ENCODE measurements at places on chromosomes 16 and 17.

DNA sequence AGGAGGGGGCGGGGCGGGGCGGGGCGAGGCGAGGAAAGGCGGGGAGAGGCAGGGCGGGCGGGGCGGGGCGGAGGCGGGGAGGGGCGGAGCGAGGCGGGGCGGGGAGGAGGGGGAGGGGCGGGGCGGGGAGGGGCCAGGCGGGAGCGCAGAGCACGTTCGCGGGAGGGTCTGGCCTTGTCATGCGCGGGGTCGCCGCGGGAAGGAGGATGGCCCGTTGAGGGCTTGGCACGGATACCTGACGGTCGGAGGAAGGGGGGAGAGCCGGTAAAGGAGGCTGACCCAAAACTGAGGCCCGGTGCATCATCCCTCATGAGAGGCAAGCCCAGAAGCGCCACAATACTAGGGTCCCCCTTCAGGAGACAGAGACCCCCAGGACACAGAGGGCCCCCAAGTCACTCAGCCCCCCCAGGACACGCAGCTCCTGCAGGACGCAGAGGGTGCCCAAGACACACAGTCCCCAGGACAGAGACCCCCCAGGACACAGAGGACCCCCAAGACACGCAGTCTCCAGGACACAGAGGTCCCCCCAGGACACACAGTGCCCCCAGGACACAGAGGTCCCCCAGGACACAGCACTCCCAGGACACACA, 593 bp upstream of the WDR45B start:
- no peak for DNase-seq

GRCh38 chr16:924063-924462, 46.7 kb downstream of the LMF1 start:
- no peak for DNase-seq

- DNase-seq: no peak
Measured at GRCh38 chr16:53974484-53975080, 270.6 kb downstream of the FTO start.

DNA sequence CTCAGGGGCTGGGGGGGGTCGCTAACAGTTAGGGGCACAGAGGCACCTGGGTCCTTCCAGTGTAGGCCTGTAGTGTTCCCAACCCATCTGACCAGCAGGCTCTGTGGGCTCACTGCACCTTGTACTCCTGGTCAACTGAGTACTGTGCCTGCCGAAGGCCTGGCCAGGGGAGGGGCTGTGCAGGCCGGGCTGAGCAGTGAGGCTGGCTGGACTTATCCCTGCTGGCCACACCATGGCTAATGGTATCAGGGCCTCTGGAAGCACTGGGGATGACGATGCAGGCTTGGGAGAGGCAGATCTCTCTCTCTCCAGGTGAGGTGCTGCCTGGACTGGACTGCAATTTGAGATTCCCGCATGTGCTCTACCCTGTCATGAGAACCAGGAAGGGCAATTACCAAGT, 58.9 kb upstream of the SDK2 start:
- DNase-seq: no peak

DNA sequence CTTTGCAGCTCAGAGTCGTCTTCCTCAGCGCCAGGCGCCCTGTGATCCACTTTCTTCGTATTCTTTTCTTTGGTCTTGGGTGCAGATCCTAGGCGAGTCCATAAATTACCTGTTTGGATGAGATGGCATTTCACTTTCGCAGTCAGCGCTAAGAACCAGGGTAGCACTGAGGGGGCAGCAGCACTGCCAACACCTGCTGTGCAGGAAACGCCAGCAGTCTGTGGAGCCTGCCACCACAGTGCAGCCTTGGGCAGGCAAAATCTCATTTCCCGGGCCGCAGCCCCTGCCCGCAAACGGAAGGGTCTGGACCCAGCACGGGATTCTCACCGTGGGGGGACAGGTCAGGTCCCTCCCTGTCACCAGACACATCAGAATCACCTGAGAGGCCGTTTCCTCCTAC, 12.2 kb upstream of the ITGAE start:
- no peak for DNase-seq

- no peak for DNase-seq
Measured at GRCh38 chr17:7045492-7046126, 1.7 kb upstream of the SLC16A11 start.

DNA sequence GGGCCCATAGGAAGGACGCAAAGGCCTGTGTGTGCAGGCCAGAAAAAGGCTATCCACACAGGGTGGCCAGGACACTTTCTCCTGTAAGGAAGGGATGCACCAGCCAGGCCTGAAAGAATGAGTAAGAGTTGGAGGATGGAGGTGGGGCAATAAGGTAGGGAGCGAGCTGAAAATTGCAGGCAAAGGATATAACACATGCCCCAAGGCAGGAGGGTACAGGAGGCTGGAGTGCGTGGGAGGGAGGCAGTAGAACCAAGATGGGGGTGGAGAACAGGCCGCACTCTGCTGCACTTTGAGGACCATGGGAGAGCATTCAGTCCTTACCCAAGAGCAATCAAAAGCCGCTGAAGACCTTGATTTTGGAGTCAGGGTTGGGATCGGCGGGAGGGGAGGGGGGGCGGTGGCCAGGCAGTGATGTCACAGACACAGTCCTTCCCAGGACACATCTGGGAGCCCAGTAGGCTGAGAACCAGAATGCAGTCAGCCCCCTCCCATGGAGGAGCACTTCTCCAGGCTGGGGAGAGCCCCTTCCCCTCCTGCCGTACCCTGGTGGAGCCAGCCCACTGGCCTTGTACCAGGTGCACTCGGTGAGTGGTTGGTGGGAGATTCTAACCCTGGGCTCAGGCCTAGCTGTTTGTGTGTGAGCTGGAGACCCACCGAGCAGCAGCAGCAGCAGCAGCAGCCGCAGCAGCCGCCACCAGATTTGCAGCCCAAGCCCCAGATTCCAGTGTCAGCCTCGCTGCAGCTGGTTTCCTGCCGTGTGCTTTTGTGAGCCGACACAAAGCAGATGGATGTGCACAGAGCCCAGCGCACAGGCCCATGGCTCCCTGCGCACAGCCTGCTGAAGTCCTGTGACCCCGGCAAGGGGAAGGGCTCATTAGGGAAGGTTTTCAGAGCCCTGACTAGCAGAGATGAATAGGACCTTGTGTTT, 17.5 kb downstream of the ANKRD40 start:
- DNase-seq: no peak

DNA sequence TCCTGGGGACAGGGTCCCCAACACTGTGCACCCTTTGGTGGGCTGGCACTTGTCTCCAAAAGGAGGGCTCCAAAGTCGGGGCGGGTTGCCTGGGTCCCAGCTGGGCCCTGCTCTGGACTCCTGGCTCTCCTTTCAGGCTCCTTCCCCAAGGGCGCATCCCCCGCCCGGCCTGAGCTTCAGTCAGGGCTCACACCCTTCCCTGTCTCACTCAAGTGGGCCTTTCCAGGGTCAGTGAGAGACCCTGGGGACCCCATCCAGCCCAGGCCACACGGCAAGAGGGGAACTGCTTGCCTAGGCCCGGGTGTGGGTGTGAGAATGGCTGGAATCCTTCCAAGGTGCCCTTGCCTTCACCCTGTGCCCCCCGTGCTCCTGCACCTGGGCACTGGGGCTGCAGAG, 41.8 kb upstream of the SLC38A10 start:
- DNase-seq: no peak

GRCh38 chr17:71969500-71969899, 151.3 kb upstream of the SOX9 start:
- no peak for DNase-seq

DNA sequence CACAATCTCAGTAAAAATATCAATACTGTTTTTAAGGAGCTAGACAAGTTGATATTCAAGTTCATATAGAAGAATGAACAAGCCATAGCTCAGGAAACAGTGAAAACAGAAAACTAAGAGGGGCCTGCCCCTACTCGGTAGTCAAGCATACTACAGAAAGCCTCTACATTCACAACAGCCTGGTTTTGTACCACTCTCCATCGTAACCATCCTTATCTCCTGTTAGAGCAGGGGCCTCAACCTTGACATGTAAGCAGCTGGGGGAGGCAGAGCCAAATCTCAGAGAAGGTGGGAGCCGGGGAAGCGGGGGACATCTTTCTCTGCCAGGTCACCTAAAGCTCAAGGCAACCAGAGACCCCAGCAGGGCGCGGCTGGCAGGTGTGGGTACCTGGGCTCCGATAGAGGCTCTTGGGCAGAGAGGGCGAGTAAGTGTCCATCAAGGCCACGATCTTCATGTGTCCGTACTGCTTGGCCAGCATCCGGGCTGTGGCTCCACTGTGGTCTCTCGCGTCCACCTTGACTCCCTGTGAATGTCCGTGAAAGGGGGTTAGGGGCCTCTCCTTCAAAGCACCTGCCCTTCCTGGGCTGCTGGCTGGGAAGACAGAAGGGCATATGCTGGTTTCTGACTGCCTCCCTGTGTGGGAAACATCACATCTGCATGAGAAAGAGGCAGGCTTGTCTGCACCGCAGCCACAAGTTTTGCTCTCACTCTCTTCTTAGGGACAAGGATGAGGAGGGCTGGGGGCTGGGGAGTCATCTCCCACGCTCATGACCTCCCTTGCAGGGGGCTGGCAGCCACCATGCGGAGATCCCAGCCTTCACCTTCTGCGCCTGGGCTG, 20.2 kb downstream of the ANKS3 start:
- DNase-seq: no peak

- no peak for DNase-seq
Measured at GRCh38 chr16:78147911-78148401, 48.5 kb downstream of the WWOX start.

- DNase-seq: no peak
Measured at GRCh38 chr17:31674717-31675349, 184.2 kb downstream of the COPRS start.

DNA sequence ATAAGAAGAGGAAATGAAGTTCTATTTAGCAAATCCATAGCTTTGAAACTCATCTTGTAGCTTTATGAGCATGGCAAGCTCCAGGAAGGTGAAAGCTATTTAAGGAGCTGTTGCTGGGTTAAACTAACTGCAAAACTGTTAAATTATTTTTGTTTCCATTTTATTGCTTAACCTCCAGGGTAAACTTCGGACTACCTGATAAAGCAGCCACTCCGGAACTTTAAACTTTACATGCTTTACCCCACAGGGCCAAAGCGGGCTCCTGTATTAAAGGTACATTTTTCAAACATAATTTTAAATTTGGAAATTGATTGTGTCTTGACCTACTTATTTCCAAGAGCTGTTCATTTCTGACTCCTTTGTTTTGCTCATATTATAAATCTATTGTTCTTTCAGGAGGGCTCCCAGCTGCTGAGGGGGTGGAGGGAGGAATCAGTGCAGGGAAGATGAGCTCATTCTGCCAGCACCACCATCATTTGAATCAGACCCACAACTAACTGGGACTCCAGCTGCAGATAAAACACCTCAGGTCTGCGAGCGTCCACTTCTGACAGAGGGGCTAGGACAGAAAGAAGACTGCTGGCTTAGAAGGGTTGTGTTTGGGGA, 157.9 kb downstream of the IRX3 start:
- no peak for DNase-seq

DNA sequence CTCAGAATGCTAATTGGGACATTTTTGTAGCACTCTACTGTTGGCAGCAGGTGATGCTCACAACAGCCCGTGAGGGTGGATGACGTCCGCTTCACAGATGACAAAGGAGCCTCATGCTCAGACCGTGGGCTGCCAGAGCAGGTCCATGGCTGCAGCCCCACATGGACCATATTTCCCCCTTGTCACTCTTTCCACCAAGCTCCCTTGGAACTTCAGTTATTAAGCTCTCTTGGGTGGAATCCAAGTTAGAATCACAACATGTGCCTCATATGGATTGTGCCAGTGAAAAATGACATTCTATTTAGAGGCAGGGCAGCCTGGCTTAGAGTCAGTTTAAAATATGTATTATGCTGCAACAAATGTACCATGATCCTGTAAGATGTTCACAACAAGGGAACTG, 33.2 kb upstream of the STH start:
- no peak for DNase-seq

GRCh38 chr17:77453613-77454241, 313.0 kb downstream of the SEC14L1 start:
- no peak for DNase-seq

- DNase-seq: no peak
Measured at GRCh38 chr16:82157836-82158235, 12.2 kb downstream of the MPHOSPH6 start.

DNA sequence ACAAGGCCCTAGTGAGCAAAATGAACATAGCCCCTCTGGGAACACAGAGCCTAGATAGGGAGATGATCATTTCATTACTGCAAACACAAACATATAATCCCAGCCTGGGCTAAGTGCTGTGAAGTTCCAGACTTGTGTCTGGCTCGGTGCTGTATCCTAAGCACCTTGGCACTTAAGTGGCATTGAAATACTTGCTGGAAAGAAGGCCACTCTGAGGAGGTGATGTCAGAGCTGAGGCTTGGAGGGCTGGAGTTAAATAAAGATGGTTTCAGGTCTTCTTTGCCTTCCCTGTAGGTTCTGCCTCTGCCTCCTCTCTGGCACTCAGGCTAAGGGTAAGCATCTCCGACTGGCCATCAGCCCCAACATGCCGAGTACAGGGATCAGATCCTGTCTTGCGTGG, 2.4 kb upstream of the CACNA1G start:
- no peak for DNase-seq

GRCh38 chr17:39719563-39720355, 10.6 kb downstream of the MIEN1 start:
- DNase-seq: no peak

DNA sequence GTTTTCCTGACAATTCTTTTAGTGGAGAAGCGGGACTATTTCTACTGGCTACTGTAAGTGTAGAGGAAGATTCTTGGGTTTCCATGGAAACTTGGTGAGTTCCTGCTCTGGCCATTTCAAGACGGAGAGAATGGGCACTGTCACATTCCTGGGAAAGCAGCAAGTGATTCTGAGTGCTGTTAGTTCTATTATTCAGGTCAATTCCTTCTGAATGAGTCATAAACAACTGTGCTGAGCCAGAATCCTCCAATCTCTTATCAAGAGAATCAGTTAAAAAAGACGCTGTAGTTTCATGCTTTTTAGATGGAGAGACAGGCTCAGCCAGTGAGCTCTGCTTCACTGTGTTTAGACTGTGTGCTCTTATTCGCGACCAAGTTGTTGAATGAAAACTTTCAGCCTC, 19.6 kb downstream of the AKAP10 start:
- DNase-seq: no peak

DNA sequence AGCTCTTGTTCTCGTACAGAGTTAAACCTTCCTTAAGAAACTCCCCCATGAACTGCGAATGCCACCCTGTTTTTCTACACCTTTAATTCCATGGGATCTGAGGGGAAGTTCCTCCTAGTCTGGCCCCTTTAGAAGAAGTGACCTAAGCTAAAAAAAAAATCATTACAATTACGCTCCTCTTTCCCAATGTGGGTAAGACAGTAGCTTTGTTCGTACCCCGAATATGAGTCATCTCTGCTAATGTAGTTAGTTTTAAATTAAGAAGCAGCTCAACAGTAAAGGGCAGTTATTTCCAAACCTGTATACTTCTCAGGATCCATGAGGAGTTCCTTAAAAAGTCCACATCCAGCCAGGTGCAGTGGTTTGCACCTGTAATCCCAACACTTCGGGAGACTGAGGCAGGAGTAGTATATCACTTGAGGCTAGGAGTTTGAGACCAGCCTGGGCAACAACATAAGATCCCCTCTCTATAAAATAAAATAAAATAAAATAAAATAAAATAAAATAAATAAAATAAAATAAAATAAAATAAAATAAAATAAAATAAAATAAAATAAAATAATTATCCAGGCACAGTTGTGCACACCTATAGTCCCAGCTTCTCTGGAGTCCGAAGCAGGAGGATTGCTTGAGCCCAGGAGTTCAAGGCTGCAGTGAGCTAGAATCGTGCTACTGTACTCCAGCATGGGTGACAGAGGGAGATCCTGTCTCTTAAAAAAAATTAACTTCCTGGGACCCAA, 26.1 kb downstream of the RCVRN start:
- DNase-seq: no peak

GRCh38 chr16:10957771-10958482, 13.6 kb downstream of the CLEC16A start:
- DNase-seq: no peak

- peak; percentile 27 for DNase-seq
Measured at GRCh38 chr16:86297866-86298757, 212.2 kb upstream of the FOXF1 start.

Measured in RWPE2 (cell line).